ENCODE measurements at places on chromosomes 13 and 19.
A peak's percentile ranks its signal among the peaks of the same experiment; 100 is the strongest.

DNA sequence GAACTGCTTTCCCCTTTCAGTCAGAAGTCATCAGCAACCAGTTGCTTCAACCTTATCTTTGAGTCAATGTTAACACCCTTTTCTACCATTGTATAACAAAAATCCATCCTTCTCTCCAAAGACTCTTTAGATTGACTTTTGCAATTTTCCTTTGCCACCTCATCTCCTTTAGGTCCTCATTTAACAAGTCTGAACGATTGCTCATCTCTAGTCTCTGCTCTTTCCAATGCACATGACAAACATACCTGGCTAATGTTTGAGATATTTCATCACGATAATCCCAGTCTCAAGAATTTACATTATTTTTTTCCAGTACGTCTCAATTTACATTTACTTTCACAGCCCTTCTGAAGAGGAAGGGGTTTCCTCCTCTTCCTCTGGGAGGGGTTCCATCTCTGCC is 127.5 kb downstream of the KLF12 start:
- peaks cover 3% of the 10 kb centered on the region for H3K36me3 ChIP-seq
- no peak overlapping the region for H3K27ac ChIP-seq
- no peak for DNase-seq
- H3K27me3 ChIP-seq: no peaks in the 10 kb centered on the region

DNA sequence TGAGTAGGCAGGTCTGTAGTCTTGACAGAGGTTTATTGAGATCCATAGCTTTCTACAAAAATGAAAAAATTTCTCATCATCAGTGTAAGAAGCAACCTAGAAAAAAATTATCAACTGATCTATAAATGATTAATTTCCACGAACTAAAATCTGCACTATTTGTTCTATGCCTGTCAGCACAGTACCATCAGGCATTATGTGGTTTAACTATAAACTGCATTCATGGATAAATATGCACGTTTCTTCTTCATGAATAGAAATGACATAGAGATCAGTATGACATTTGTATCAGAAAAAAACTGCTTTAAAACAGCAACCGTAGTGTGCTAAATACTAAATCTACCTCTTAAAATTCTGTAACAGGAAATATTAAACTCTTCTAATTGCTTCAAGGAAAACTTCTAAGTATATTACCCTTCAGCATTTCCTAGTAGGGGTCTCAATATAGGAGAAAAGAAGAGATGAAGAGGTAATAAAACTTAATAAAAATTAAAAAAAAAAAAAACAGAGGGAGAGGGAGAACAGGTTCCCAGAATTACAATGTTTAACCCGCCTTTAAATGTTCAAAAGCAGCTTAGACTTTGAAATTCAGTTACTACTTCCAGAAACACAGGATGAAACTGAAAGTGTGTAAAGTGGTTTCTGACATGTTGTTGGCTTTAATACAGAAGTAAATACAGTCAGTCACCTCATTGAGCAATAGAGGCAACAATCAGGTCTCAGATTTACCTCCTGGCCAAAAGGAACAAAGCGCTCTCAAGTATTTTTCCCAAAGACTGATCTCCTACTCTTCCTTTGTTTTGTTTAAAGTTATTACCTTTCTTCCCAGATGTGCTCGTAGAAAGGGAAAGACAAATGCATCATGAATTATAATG is 144.4 kb downstream of the DIAPH3 start:
- no peaks in the 10 kb centered on the region for H3K27me3 ChIP-seq
- peak overlapping the region; percentile 15 for H3K4me3 ChIP-seq
- peaks cover 7% of the 10 kb centered on the region for H3K4me1 ChIP-seq
- no peak for DNase-seq
- H3K36me3 ChIP-seq: no peaks in the 10 kb centered on the region

- no peak for DNase-seq
- H3K4me3 ChIP-seq: no peak overlapping the region
- no peaks in the 10 kb centered on the region for H3K36me3 ChIP-seq
- H3K4me1 ChIP-seq: peaks cover 6% of the 10 kb centered on the region
- no peaks in the 10 kb centered on the region for H3K27me3 ChIP-seq
Observed at GRCh38 chr19:3142292-3142670, 6.4 kb downstream of the GNA15 start.

GRCh38 chr13:46229251-46229650 is 17.5 kb downstream of the LRRC63 start:
- no peaks in the 10 kb centered on the region for H3K27me3 ChIP-seq
- no peaks in the 10 kb centered on the region for H3K36me3 ChIP-seq
- H3K4me3 ChIP-seq: no peak overlapping the region

DNA sequence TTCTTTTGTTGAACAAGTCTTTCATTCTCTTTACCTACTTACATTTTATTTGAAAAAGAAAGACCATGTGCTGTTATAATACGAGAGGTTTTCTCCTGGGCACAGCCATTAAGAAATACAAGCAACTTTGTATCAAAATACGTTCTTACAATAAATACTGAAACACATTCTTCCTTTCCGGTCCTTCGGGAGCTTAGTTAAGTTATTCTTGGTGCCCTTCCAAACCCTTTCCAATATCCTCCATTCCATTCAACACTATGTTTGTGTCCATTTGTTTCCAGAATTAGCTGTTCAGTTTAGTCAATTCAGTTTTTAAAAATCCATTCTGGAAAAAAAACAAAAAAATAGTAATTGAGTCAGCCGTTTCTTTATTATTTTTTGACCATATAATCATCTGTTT is 746.8 kb upstream of the SLC10A2 start:
- DNase-seq: no peak
- H3K27ac ChIP-seq: no peak overlapping the region
- H3K27me3 ChIP-seq: no peaks in the 10 kb centered on the region
- H3K36me3 ChIP-seq: peaks cover 2% of the 10 kb centered on the region
- H3K4me3 ChIP-seq: no peak overlapping the region
- no peaks in the 10 kb centered on the region for H3K4me1 ChIP-seq

GRCh38 chr13:111469916-111470506 is 149.6 kb downstream of the TEX29 start:
- no peaks in the 10 kb centered on the region for H3K36me3 ChIP-seq
- H3K27ac ChIP-seq: no peak overlapping the region
- H3K27me3 ChIP-seq: peaks cover 19% of the 10 kb centered on the region
- no peaks in the 10 kb centered on the region for H3K4me1 ChIP-seq

GRCh38 chr13:24821207-24821606 is 57.2 kb downstream of the RNF17 start:
- peaks cover 72% of the 10 kb centered on the region for H3K27me3 ChIP-seq
- H3K36me3 ChIP-seq: no peaks in the 10 kb centered on the region
- H3K4me1 ChIP-seq: no peaks in the 10 kb centered on the region
- no peak overlapping the region for H3K4me3 ChIP-seq
- H3K27ac ChIP-seq: no peak overlapping the region

DNA sequence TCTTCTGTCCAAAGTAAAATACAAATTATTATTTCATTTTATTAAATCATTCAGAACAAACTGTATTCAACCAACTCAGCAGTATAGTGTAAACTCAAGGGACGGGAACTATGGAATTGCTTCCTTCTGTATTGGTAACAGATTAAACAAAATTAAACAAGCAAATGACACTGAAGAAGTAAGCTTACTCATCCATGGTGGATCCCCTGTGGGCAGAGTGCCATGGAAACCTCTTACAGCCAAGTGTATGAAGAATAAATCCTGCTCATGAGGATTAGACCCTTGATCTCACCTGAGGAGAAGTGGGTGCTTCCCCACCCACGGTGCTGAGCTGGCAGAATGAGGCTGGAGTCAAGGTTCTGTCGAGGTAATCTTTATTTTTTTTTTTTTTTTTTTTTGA is 18.0 kb upstream of the RFXAP start:
- no peak overlapping the region for H3K27ac ChIP-seq
- no peak for DNase-seq
- no peaks in the 10 kb centered on the region for H3K36me3 ChIP-seq
- no peaks in the 10 kb centered on the region for H3K4me1 ChIP-seq

GRCh38 chr19:47071731-47072130 is 23.3 kb upstream of the TMEM160 start:
- peaks cover 45% of the 10 kb centered on the region for H3K36me3 ChIP-seq
- H3K4me1 ChIP-seq: peaks cover 9% of the 10 kb centered on the region
- DNase-seq: no peak
- no peak overlapping the region for H3K4me3 ChIP-seq
- H3K27me3 ChIP-seq: no peaks in the 10 kb centered on the region
- H3K27ac ChIP-seq: no peak overlapping the region

GRCh38 chr13:85500696-85501256 is 298.4 kb downstream of the SLITRK6 start:
- H3K27me3 ChIP-seq: no peaks in the 10 kb centered on the region
- no peak overlapping the region for H3K27ac ChIP-seq
- H3K4me3 ChIP-seq: no peak overlapping the region
- no peaks in the 10 kb centered on the region for H3K36me3 ChIP-seq
- no peak for DNase-seq
- no peaks in the 10 kb centered on the region for H3K4me1 ChIP-seq

DNA sequence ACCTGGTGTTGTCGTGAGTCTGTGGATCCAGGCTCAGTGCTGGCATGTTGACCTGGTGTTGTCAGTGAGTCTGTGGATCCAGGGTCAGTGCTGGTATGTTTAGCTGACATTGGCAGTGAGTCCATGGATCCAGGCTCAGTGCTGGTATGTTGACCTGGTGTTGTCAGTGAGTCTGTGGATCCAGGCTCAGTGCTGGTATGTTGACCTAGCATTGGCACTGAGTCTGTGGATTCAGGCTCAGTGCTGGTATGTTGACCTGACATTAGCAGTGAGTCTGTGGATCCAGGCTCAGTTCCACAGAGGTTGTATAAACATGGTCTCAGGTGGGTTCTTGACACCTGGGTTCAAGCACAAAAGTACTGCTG is 16.8 kb upstream of the PDCD2L start:
- H3K4me1 ChIP-seq: peaks cover 28% of the 10 kb centered on the region
- H3K36me3 ChIP-seq: peaks cover 34% of the 10 kb centered on the region
- no peak for DNase-seq
- no peaks in the 10 kb centered on the region for H3K27me3 ChIP-seq
- H3K27ac ChIP-seq: no peak overlapping the region

DNA sequence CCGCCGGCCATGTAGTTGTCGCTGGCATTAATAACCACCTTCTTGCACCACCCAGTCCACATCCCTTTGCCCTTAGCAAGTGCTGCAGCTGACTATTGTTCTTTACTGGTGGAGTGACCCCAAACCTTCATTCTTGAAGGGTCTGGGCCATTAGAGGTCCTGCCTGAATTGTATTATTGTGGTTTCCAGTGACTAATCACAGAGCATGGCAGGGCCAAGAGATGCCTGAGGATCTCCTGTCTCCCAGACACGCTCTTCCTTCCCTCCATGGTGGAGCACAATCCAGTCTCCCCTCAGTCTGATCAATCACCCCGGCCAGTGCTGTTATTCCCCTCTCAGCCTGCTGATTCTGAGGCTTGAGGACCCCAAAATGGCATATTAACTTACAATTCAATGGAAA is 39.0 kb downstream of the C1QTNF9 start:
- H3K4me1 ChIP-seq: no peaks in the 10 kb centered on the region
- DNase-seq: no peak
- H3K4me3 ChIP-seq: no peak overlapping the region
- H3K27ac ChIP-seq: no peak overlapping the region

GRCh38 chr13:29260684-29261083 is 334.8 kb downstream of the SLC7A1 start:
- peaks cover 23% of the 10 kb centered on the region for H3K27me3 ChIP-seq
- H3K36me3 ChIP-seq: no peaks in the 10 kb centered on the region

GRCh38 chr19:33840783-33841182 is 44.1 kb downstream of the KCTD15 start:
- peaks cover 67% of the 10 kb centered on the region for H3K27me3 ChIP-seq
- H3K4me3 ChIP-seq: no peak overlapping the region
- H3K27ac ChIP-seq: no peak overlapping the region
- H3K36me3 ChIP-seq: no peaks in the 10 kb centered on the region
- H3K4me1 ChIP-seq: peaks cover 3% of the 10 kb centered on the region
- DNase-seq: no peak

DNA sequence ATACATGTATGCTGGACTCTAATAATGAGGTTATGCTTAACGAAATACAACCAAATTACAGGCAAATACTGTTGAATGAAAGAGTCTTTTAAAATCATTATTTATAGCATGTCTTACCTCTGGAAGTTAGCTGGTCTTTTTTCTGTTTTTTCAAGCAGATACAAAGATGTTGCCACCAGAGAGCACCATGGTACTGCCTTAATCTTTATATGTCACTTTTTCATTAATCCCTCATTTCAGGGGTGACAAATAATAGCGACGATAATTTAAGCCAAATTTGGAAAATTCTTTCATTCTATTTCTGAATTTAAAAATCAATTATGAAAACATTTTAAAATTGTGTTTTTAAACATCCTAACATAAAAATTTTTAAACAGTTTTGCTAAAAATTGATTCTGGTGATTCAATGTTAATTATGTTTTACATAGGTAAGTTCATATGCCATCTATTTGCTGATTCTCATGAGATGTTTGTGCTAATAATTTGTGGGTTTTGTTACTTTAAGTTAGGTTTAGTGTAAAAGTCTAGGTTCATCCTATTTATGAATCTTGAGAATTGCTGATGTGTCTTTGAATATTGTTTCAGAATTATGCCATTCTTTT is 379.3 kb upstream of the SGCG start:
- no peaks in the 10 kb centered on the region for H3K36me3 ChIP-seq
- peaks cover 2% of the 10 kb centered on the region for H3K4me1 ChIP-seq
- H3K27ac ChIP-seq: no peak overlapping the region
- peaks cover 6% of the 10 kb centered on the region for H3K27me3 ChIP-seq
- DNase-seq: no peak

- no peak for DNase-seq
- peaks cover 58% of the 10 kb centered on the region for H3K36me3 ChIP-seq
- H3K4me3 ChIP-seq: no peak overlapping the region
Observed at GRCh38 chr19:46386151-46386550, 27.2 kb downstream of the CCDC8 start.

DNA sequence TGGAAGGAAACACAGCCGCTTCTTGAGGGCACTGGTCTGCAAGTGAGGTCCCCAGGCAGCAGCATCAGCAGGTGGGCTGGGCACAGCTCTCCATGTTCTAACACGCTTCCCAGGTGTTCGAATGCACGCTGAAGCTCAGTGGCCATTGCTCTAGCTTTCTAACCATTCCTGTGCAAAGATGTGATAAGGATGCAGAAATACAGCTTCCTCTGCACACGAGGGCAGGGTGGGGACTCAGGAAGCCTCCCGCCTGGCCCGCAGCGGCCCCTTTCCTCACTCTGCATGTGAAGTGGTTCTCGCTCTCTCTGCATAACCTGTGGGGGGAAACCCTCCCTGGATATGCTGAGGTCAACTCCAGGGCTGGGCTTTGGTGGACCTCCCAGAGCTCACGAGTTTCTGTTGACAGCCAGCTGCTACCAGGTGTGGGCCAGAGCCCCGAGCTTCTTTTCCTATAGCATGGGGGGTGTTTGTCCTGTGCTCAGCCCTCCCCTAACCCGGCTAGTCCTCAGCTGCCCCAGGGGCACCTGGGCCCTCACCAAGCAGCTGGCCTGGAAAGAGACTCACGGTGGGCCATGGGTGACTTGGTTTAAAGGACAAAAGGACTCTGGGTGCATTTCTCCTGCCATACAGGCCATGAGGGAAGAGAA is 168.2 kb downstream of the TEX29 start:
- no peaks in the 10 kb centered on the region for H3K4me1 ChIP-seq
- peaks cover 29% of the 10 kb centered on the region for H3K27me3 ChIP-seq
- no peak for DNase-seq
- H3K4me3 ChIP-seq: no peak overlapping the region
